ENCODE measurements at places on chromosomes 2 and 18.
A peak's percentile ranks its signal among the peaks of the same experiment; 100 is the strongest.

GRCh38 chr2:239298116-239298804 is 102.6 kb downstream of the HDAC4 start:
- DNase-seq, result no peak

GRCh38 chr2:32363597-32363996 is 6.8 kb downstream of the BIRC6 start:
- DNase-seq, result no peak

DNA sequence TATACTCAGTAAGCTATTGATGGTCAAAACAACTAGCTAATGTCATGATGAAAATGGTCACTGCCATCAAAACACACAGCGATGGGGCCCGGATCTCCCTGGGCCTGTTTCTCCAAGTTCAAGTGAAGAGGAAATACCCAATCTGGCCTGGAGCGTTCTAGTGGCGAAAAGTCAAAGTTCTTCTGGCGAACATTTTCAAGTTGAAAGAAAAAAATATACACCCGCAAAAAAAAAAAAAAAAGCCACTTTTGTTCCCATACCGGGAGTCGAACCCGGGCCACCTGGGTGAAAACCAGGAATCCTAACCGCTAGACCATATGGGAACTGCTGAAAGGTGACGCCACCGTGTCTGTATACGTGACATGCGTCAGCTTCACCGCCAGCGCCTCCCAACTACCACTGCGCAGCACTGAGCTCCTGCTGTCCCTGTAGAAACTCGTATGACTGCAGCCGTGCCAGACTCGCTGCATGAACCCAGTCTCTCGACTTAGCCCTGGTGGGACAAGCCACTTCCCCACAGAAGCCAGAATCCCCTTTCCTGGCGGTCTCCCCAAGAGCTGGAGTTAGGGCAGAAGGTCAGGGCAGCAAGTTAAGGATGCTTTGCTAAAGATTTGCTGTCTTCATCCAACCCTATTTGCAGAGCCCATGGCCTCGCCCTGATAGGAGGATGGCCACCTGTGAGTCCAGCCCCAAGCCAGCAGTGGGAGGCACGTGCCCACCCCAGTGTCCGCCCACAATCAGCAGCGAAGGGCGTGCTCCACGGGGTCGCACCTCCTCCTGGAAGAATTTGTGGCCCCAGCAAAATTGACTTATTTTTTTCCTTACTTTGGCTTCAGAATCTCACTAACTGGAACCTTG is 5.6 kb upstream of the IMP4 start:
- peak; percentile 88 for DNase-seq

GRCh38 chr2:148658807-148659722 is 14.5 kb downstream of the EPC2 start:
- DNase-seq, result no peak

DNA sequence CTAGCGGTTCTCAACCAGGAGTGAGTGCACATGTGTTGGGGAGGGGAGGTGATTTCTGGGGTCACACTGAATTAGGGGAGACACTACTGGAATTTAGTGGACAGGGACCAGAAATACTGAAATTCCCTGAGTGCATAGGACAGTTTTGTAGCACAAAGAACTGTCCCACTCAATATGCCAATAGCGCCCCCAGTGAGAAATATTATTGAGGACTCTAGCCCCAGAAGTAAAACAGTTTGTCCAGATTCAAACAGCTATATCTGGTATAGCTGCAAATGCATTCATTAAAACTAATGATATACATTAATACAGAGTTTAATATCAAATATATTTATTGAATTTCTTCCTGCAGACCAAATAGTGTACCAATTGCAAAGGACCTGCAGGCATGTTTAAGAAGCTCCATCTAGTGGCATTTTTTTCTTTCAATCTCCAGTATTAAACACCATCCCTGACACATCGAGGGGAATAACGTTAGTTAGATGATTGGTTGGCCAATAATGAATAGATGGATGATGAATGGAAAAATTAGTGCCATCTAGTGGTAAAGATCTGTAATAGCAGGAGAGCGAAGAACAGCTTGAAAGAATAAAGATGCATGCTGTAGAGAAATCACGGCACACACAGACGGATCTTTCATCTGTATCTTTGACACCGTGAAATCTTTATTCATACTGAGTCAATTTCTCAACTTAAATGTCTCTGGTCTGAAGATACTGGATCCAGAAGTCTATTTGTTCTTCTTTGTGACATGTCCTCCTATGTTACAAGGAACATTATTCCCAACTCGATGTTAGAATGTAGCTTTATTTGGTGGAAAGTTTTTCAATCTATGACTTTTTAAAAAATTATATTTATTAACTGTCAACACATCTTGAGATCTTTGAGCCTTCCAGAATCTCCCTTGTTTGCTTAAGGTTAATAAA is 62.5 kb downstream of the DHRS9 start:
- DNase-seq, result no peak

- DNase-seq, result no peak
Observed at GRCh38 chr2:108630567-108631405, 88.5 kb upstream of the RANBP2 start.

DNA sequence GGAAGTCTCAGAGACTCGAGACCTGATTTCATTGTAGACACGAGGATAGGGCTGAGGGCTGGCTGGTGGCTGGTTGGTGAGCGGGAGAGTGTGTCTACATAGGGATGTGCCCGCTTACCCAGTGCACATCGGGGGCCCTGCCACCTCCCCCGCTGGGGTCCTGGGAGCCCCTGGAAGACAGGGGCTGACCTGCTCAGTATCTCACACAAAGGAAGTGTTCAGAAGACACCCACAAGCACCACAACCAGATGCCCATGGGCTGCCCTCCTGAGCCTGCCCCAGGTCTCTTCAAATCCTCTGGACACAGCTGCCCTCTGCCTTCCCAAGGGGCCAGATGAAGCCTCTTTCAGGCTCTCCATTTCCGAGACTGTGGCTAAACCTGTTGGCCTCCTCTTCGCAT is 43.1 kb downstream of the MYCN start:
- no peak for DNase-seq

GRCh38 chr2:14631406-14632040 is 994 bp upstream of the LRATD1 start:
- DNase-seq, result no peak

DNA sequence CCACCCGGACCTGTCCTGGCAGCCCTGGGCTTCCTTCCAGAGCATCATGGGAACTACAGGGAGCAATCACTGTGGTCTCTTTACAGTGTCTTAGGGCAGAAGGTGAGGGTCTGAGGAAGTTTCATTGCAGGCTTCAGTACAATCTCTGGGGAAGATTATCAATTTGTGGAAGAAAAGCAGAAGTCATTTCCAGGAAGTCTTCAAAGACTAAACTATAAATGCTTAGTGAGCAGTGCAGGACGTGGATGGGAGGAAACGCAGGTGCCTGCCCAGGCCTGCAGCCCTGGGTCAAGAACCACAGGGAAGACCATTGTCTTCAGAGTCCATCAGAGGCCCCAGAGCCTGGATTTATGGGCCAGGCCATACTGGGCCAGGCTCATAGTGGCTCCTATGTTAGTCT is 54.3 kb downstream of the INO80C start:
- no peak for DNase-seq

- DNase-seq, result no peak
Observed at GRCh38 chr2:195823206-195823605, 166.2 kb downstream of the SLC39A10 start.

- DNase-seq, result no peak
Observed at GRCh38 chr2:224969095-224969494, 73.2 kb downstream of the DOCK10 start.

DNA sequence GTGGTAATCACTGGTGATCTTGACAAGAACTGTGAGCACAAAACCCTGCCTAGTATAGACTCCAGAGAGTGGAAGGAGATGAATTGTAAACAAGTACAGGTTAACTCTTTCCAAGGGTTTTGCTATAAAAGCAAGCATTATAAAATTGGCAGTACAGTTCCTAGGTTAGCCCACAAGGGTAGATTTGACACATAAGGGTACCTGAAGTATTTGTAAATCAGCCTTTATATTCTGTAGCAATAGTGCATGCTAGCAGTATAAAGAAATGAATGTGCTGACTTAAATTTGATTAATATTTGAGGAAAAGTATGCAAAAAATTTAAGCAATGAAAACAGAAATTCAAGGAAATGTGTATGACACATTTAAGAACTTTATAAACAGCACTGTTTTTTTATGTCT is 42.4 kb downstream of the SP3 start:
- no peak for DNase-seq

DNA sequence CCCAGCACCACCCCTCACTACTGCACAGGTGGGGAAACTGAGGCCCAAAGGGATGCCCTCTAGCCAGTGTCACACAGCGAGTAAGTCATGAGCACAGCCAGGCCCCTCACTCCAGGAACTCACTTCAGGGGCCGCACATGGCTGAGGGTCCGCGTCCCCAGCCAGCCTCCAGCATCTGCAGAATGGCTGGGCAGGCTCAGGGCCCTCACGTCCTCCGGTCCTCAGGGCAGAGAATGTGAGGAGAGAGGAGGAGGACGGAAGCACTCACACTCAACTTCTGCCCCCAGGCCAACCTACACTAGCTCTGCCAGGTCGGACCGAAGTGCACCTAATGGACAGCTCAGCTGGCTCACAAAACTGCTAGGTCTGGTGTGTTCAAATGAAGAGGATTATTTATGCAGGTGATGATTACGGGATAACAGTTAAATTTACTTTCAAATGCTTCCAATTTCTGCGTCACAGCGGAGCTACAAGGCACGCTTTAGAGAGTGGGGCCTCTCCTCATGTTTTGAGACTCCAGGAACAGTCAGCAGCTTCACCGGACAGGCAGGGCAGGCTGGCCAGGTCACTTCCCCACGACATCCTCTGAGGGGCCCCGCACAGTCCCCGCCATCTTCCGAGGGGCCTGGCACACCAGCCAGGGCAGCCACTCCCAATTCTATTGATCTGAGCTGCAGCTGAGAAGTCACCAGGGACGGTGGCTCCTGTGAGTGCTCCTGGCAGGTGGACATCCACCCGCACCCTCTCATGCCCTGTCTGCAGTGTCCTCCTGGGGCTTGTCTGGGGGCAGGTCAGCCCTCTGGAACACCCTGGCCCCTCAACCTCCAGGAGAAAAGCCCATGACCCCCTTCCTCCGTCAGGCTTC is 26.5 kb downstream of the KIF1A start:
- DNase-seq, result no peak

- no peak for DNase-seq
Observed at GRCh38 chr2:189124175-189124574, 55.4 kb downstream of the COL5A2 start.
